Right ventricle myocardium inferior (tissue), 1 donor: ENCODE measurements at places on chromosomes 1 and 21. TPM values are rescaled to one million over a fixed set of nuclear protein-coding genes. Genes with fewer than 3 reads are reported as not detected.

- no peak for DNase-seq
These were observed 45.9 kb downstream of the CAMSAP2 start for GRCh38 chr1:200784576-200784975.

DNA sequence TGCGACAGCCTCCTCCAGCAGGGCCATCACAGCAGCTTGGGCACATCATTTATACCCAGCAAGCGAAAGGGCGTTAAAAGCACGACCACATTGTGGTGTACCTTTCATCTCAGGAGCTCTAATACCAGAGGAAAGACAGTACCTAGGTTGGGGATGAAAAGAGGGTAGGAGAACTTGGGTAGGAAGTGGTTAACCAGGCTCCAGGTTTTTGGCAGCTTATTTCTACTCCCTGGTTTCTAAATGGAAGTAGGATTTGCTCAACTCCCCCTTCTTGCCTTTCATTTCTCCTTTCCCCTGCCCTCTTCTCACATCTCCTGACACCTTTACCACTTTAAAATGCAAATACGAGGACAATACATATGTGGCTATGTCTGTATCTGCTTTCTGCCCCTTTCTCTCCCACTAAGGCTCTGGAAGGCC is 30.2 kb downstream of the FAM177B start:
- no peak for DNase-seq

FCMR gene
- total RNA-seq: 6.3 TPM

NMNAT1 gene
- total RNA-seq: 19.3 TPM
